Right renal cortex interstitium (tissue), 3 donors: ENCODE measurements at places on chromosomes 6 and 20. TPM values are rescaled to one million over a fixed set of nuclear protein-coding genes. Genes with fewer than 3 reads are reported as not detected.

CRISP3 gene
- 0.10 TPM for polyA plus RNA-seq

MDFI gene
- polyA plus RNA-seq = 32.0 TPM

SIRPA gene
- 26.2 TPM for polyA plus RNA-seq

SEC23B gene
- polyA plus RNA-seq = 75.9 TPM
